Activated T-cell treated with anti-CD3 and anti-CD28 coated beads, Interleukin-2, amount 50 U/mL, for 72 hours (primary cell): ENCODE measurements at places on chromosomes 5 and 9. TPM values are rescaled to one million over a fixed set of nuclear protein-coding genes. Genes with fewer than 3 reads are reported as not detected.

Gene SVEP1
- total RNA-seq = not detected

Gene SLC36A2
- total RNA-seq = not detected

Gene GLRA1
- not detected for total RNA-seq

Gene FRRS1L
- total RNA-seq = not detected

Gene WNT8A
- total RNA-seq = not detected

Gene HAVCR2
- 19.7 TPM for total RNA-seq

Gene HEXB
- 44.5 TPM for total RNA-seq

Gene SPATA6L
- 0.90 TPM for total RNA-seq

Gene INSL6
- total RNA-seq = not detected

Gene UAP1L1
- total RNA-seq = 14.3 TPM

Gene FCN1
- total RNA-seq = not detected

Gene CCNO
- total RNA-seq = not detected

Gene PCDHB11
- not detected for total RNA-seq

Gene PLAC8L1
- total RNA-seq = 1.4 TPM

Gene POU5F2
- 0.93 TPM for total RNA-seq

Gene LVRN
- 0.07 TPM for total RNA-seq

Gene CDO1
- total RNA-seq = 0.42 TPM

Gene IL5
- total RNA-seq = 1.3 TPM

Gene MVB12B
- total RNA-seq = 11.5 TPM

Gene ELL2
- 113 TPM for total RNA-seq

Gene TMEM8B
- 8.4 TPM for total RNA-seq

Gene CLIC3
- 0.43 TPM for total RNA-seq

Gene ZNF483
- total RNA-seq = 3.4 TPM

Gene CSF1R
- total RNA-seq = 1.8 TPM

Gene NDUFAF2
- 29.0 TPM for total RNA-seq

Gene CCIN
- not detected for total RNA-seq

Gene WHRN
- 7.1 TPM for total RNA-seq

Gene TMEM174
- not detected for total RNA-seq

Gene ENHO
- 0.23 TPM for total RNA-seq

Gene TMED9
- total RNA-seq = 107 TPM

Gene SPATA31E1
- total RNA-seq = not detected

Gene NUTM2G
- not detected for total RNA-seq

Gene GRAMD2B
- 12.7 TPM for total RNA-seq

Gene TRPM3
- total RNA-seq = not detected

Gene C9
- total RNA-seq = not detected

Gene OR1J4
- total RNA-seq = not detected

Gene GPX8
- not detected for total RNA-seq

Gene LIFR
- 0.05 TPM for total RNA-seq

Gene ABO
- not detected for total RNA-seq
